ENCODE measurements at places on chromosomes 7 and 10.
A peak's percentile ranks its signal among the peaks of the same experiment; 100 is the strongest.

- DNase-seq, result no peak
Observed at GRCh38 chr10:114839901-114840300, 18.3 kb downstream of the FHIP2A start.

DNA sequence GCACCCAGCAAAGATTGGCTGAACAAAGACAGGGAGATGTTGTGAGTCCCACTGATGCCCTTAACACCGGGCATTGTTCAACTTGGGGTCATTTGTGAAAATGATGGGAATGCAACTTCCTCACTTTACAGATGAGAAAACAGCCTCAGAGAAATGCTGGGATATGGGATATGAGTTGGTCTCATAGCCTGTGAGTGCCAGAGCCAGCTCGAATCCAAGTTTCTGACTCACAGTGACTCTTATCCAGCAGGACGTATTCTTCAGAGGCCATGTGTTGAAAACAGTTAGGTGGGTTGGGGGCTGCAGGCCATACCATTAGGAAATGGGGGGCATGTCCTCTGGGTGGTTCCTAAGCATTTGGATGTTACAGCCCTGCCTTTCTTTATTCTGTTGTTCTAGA, 45.2 kb downstream of the KIAA1217 start:
- DNase-seq, result no peak

- DNase-seq, result no peak
Observed at GRCh38 chr7:30837581-30837980, 66.4 kb downstream of the MINDY4 start.

GRCh38 chr7:36191292-36191920, 38.4 kb downstream of the EEPD1 start:
- no peak for DNase-seq

DNA sequence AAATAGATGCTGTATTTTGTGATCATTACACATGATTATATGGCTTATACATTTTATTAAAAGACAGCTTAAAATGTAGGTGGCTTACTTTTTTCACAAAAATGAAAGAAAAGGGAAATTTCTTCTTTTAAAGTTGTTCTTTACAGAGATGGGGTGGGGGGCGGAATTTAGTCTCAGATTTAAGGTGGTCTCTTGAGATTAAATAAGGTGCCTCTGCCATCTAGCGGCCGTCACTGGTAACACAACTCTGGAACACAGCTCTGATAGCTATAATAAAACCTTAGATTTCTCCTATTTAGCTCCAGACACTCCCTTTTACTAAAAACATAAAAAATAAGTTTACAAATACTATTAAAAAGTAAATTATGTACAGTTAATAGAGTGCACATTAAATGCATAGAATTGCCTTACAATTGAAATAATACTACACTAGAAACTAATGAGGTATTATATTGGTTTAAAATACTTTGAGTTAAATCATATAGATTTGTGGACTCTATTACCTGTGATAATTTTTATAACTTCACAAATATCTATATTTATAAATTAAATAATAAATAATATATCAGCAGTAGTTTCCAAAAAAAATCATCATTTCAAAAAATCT, 210.9 kb downstream of the DGKB start:
- DNase-seq, result peak; percentile 59

Data from liver (tissue), 10 donors.